LNCaP clone FGC (cell line): ENCODE measurements at places on chromosomes 7 and 10.

DNA sequence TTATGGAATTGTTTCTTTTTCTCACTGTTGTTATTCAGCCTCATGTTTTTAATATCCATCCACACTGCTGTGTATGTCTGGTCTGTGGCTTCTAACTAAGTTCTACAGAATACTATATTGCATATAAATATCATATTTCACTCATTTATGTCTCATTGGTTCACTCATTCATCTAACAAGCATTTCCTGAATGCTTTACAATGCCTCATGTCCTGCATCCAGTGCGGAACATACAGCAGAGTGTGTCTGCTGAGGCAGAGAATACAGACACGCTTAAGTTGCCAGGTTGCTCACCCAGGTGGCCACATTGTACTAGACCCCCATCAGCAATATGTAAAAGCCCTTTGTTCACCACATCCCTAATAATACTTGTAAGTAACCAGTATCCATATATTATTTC lies 111.8 kb upstream of the CNTNAP2 start:
- no peak for DNase-seq

GRCh38 chr10:120600871-120601649 lies 144.0 kb downstream of the PLPP4 start:
- no peak for DNase-seq

DNA sequence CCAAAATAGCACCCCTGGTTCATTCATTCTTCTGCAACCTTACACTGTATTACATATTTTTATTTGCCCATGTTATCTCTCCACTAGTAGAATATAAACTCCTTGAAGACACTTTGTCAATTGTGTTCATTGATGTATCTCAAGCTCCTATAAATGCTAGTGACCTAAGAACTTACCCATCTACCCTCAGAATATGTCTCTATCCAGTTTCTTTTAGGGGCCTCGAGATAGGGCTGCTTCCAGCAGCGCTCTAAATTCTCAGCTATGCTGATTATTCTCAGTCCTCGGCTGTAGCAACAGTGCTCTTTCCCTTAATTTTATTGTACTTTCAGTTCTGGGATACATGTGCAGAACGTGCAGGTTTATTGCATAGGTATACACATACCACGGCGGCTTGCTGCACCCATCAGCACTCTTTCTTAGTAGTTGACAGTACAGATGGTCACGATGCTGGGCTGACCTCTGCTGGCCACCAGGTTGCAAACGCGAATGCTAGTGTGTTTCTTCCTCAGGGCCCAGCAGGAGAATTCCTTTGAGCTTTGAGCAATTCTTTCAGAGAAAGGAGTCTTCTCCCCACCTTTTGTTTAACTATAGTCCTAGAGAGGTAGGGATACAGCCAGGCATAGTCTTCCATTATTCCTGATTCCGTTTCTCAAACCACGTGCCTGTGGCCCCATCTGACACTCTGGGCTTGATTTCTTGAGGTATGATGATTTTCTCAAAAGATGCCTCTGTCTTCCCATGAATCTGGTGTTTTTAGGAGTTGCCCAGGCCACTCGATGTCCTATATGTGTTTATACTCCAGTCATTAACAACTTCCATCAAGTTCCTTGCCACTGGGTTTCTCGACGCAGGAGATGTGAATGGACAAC lies 49.1 kb upstream of the CDC14C start:
- DNase-seq, result peak; percentile 26

GRCh38 chr7:155425887-155426286 lies 32.0 kb upstream of the EN2 start:
- no peak for DNase-seq

GRCh38 chr7:114788706-114789105 lies 133.2 kb upstream of the MDFIC start:
- DNase-seq, result no peak

- DNase-seq, result peak; percentile 8
Measured at GRCh38 chr7:22732556-22733126, 5.6 kb downstream of the IL6 start.

- DNase-seq, result no peak
Measured at GRCh38 chr7:50349963-50350944, 45.7 kb downstream of the IKZF1 start.

DNA sequence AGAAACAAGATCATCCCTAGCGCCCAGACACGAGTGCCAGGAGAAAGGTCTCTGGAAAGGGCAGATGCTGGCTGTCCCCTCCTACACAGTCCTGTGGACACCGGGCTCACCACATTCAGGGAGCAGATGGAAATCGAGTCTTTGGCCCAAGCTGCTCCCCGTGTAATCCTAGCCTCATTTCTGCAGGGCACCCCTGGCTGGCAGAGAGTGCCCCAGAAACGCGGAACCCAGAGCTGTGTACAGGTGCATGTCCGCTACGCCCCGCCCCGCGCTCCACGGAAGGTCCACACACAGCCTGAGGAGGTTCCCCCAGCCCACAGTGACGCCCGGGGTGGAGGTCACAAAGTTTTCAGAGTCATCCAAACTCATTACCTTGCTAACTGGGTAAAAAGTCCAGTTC lies 202.8 kb downstream of the MAD1L1 start:
- no peak for DNase-seq

DNA sequence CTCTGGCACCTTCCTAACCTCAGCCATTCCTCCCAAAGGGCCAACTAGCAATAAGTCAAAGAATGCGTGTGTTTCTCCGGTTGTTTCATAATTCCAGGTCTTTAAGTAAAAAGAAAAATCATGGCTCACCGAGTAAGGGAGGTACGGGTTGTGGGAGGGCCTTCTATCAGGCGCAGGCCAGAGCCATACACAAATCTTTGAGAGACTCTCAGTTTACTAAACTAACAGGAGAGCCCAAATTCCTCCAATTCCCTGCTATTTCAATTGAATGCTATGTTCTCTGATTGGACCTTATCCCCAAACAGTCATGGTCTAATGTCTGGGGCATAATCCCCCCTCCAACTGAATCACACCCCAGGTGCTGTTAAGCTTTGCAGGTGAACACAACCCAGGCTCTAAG lies 26.2 kb upstream of the SLF2 start:
- no peak for DNase-seq

- DNase-seq, result no peak
Measured at GRCh38 chr7:123431075-123431614, 103.2 kb downstream of the IQUB start.

DNA sequence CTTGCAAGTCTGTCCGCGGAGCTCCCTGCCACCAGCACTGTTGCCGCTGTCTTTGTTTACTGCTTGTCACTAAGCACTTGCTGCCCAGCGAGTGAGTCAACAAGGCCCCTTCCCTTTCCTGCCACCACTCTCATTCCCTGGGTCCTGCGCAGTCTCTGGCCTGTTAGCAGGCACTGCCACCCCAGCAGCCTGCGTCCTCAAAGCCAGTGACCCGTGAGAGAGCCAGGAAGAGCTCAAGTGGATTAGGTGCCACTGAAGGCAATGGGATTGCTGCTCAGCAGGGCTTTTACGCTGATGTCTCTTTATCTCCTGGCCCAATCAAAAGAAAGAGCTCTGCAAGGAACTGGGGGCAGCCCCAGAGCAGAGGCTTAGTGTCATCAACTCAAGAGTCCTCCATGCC lies at the start of gene FRMPD2:
Gene FRMPD2 (minus strand): TSS at position 61 of the 400 bp plus-strand sequence. CDS start 129 bp downstream, outside the sequence.
- DNase-seq, result no peak

DNA sequence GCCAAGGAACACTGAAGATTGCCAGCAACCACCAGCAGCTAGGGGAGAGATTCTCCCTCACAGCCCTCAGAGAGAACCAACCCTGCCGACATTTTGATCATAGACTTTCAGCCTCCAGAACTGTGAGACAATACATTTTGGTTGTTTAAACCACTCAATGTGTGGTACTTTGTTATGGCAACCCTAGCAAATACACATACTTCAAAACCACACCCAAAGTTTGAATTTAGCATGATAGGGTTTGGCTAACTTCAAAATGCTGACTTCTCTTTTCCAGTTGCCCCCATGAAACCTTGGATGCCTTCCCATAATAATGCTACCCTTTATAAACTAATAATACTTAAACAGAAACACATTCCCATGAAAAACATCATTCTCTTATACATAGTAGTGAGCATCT lies 149.8 kb downstream of the DGKI start:
- DNase-seq, result no peak

DNA sequence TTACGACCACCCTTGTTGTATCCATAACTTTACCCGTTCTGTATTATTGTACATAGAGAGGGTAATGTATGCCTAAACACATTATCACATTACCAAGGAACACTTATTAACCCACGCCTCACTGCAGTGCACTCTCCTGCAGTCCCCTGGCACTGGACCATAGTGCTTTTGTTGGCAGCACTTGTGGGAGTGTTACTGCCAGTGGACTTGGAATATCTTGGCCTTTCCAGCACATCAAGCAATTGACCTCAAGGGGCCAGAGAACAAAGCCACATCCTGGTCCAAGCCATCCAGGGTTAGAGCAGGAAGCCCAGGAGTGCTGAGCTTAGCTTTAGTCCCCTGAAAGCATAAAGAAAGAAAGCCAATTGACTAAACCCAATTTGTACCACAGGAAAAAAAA lies 304.2 kb downstream of the PCDH15 start:
- DNase-seq, result no peak
